ENCODE measurements at places on chromosomes 6 and 20.

DNA sequence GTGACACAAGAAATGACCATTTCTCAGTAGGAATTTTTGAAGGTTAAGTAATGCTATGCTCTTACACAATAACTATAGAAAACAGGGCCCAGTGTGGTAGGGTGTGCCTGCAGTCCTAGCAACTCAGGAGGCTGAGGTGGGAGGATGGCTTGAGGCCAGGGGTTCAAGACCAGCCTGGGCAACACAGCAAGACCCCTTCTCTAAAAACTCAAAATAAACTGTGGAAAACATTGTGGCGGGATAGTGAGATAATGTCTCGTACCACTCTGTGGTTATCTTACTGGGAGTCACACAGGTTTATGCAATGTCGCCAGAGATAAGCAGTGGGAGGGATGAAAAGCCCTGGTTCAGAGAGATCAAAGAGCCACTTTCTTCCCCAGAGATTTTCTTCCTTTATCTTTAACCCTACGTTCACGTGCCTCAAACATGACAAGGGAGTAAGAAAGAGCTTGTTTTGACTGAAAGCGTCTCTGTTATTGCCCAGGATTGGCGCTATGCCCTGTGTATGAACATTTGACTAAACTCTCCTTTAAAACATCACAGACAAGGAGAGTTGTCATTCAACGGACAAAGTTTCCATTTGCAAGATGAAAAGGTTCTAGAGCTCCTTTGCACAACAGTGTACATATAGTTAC is 13.9 kb downstream of the GCM1 start:
- DNase-seq: no peak

DNA sequence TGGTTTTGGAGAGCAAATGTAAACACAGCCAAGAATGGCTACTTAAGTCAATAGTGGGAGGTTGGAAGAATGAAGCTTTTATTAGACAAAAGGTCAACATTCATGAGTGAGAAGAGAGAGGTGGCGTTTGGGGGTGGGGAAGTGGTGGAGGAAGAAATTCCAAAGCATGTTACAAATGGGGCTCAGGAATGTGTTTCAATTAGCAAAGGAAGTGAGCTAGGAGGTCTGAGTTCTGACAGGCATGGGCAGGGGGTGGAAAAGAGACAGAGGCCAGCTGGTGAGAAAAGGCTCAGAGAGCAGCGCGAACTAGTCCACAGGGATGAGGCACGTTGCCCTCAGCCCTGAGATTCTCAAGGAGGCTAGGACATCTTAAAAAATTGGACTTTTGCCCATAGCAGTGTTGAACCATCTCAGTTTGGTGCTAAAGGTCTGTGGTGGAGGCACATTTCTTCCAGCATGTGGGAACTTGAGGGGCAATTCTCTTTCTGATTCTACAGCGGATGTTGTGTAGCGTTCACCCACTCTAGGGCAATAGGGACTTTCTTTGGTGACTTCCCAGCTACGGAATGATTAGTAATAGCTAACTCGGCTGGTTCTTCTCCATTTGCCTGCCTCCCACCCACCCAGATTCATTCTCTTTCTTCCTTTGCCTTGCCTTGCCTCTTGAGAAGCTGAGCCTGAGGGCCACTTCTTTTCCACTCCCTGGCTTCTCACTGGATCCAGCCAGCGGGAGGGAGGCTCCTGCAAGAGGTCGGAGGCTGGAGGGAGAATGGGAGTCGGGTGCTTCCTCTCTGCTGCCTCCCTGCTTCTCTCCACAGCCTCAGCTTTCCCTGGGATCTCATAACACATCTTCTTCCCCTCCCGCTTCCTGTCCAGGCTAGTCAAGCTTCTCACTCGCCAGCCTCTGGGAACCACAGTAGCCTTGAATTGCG is 45.1 kb upstream of the NEDD9 start:
- no peak for DNase-seq

DNA sequence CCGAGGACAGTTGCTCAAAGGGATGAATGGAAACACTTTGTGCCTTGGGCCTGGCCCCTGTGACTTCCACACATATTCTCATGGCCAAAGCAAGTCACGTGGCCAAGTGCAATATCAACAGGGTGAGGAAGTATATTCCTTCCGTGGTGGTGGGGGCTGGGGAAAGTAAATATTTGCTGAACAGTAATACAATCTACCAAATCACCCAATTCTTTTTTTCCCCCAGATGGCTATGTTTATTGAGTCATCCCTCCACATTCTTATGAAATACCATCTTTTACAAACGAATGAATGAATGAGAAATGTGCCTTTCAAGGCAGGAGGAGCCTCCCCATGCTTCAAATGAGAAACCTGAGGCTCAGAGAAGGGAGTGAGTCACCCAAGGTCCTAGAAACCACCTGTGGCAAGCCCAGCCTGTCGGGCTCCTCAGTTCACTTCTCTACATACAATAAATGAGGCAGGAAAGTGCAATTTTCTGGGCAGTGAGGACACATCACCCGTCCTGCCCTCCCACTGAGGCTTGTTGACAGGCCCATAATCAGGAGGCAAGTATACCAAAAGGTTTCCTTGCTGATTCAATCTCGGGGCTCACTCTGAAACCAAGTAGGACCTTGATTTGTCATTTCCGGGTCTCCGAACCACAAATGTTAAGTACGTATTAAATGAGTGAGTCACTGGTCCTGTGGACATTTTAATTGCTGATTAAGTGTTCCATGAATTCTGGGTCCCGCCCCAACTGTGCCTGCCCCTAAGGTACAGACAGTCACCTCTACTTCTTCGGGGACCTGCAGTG is 25.3 kb upstream of the TOP1 start:
- DNase-seq: peak; percentile 52

DNA sequence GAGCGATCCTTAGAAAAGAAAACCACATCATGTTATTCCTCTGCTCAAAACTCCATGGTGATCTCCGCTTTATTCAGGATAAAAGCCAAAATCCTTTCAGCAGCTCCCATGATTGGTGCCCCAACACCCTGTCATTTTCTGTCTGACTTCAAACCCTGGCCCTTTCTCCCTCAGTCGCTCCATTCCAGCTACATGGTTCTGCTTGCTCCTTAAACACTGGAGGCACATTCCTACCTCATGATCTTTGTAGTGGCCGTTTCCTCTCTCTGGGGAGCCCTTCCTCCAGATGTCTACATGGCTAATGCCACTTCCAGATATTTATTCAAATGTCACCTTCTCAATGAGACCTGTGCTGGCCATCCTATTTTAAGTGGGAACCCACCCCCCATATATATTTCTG is 100.8 kb downstream of the CAP2 start:
- no peak for DNase-seq

DNA sequence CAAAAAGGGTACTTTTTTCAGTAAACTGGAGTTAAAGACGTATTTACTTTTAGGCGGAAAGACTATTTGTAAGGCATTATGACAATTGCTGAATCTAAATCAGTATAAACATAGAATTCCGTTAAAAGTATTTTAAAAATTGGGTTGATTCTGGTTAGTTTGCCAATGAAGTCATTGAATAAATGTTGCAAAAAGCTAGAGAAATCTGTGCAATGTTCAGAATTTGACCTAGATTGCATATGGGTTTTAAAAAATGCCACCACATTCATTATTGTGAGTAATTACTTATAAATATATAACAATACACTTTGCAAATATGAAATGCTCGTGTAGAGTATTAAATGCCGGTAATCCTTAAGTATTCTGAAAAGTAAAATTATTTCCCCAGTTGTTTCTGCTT is 116.5 kb upstream of the EEF1E1 start:
- DNase-seq: no peak

- DNase-seq: no peak
Observed at GRCh38 chr6:16064671-16065072, 64.2 kb upstream of the MYLIP start.

GRCh38 chr6:90421666-90422065 is 125.0 kb upstream of the BACH2 start:
- no peak for DNase-seq

DNA sequence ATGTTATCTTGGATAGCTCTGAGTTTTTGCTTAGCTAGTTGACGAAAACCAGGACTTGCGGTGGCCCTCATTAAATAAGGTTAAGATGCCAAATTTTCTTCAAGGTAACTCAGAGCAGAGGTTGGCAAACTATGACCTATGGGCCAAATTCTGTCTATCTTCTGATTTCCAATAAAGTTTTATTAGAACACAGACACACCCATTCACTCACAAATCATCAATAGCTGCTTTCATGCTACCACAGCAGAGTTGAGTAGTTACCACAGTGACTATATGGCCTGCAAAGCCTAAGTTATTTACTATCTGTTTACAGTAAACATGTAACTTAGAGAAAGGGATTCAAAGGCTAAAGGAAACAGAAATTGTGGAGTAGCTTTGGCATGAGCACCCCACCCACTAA is 23.6 kb downstream of the DCDC2 start:
- DNase-seq: no peak

DNA sequence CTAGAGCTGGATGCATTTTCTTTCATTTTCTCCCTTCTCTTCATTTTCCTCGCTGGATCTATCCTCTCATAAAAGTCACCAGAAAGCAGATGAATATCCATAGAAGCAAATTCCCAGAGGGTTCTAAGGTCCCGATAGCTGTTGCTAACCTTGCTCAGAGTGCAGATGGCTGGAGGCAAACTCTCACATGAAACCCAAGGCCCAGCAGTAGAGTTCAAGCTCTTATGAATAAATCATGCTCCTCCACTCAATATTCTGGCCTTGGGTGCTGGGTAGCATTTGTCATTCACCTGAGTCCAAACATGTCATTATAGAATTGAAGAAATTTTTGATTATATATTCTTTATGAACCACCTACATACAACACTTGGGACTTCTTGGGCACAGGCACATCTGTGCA is 539.7 kb upstream of the MARCKS start:
- no peak for DNase-seq

DNA sequence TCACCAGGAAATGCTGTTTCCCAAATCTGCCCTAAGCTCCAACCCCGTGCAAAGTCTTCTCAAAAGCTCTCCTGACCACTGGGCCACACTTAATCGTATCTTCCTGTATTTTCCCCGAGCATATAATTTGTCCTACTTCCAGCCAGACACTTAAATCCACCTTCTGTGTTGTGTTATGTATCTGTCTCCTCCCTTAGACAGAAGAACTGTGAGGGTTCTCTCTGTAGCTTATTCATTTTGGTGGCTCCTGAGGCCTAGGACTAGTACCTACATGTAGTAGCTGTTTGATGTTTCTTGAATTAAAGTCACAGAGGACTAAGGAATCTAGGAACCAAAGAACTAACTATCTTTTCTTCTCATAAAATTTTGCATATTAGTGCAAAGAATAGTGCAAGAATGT is 292.6 kb downstream of the ALDH8A1 start:
- no peak for DNase-seq

GRCh38 chr6:113936093-113936934 is 34.6 kb downstream of the HDAC2 start:
- no peak for DNase-seq

GRCh38 chr6:9948678-9949077 is 466.2 kb downstream of the TFAP2A start:
- DNase-seq: no peak

GRCh38 chr20:45235995-45236394 is 14.8 kb downstream of the SEMG2 start:
- DNase-seq: no peak

GRCh38 chr20:4689220-4689619 is 32.5 kb upstream of the PRND start:
- no peak for DNase-seq

DNA sequence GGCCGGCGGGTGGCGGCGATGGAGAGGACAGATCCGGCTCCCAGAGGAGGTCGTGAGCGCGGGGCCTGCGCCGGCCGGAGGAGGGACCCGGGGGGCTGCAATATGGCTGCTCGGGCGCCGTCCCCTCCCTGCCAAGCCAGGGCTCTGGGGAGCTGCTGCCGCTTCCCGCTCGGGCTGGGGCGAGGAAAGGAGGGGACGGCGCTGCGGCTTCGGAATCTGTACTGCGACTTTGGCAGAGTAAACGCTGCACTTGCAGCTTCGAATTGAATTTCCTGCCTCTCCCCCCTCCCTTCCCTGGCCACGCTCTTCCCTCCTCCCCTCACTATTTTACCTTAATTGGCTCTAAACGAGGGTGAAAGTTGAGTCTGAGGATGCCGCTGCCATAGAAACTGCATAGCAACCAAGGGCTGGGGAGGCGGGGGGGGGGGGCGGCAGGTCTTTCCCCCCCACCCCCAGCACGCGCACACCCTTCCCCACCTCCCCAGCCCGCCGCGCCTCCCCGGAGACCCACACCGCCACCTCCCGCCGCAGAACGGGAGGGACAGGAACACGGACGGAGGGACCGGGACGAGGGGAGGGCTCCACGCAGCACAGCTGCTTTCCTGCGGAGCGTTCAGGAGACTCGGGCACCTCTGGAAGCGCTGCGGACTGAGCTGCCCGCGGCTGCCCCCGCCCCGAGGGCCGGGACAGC is 93.9 kb downstream of the RNASET2 start:
- DNase-seq: peak; percentile 26

- DNase-seq: no peak
Observed at GRCh38 chr6:100307561-100307960, 157.2 kb downstream of the SIM1 start.

DNA sequence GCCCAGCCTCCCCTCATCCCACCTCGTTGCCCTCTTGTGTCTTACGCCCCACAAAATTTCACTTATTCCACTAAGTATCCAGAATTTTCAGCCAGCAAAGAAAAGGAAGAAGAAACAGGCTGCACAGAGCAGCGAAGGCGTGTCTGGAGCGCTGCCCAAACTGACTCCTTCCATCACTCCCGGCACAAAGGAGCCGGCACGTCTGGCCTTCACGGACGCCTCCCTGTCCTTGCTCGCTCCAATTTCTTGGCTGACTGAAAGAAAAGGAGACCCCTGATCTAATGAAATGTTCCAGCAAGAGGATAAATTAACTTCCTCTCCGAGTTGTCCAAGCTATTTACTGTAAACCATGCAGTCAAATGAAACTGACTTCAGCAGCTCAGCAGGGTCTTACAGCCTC is 152.3 kb upstream of the CDH4 start:
- DNase-seq: no peak

DNA sequence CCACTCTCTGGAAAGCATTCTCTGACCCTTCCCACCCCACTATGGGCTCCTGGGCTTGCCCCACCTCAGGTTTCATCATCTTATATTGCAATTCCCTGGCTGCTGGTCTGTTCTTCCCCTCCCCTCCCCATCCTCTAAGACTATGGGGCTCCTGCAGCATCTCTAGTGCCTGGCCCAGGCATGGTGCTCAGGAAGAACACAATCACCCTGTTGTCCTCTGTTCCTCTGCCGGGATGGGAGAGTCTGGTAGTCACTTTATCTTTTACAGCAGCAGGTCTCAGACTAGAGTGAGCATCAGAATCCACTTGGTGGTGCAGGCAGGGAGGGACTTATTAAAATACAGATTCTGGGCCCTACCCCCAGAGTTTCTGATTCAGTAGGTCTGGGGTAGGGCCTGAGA is 5.0 kb upstream of the LPIN3 start:
- no peak for DNase-seq

DNA sequence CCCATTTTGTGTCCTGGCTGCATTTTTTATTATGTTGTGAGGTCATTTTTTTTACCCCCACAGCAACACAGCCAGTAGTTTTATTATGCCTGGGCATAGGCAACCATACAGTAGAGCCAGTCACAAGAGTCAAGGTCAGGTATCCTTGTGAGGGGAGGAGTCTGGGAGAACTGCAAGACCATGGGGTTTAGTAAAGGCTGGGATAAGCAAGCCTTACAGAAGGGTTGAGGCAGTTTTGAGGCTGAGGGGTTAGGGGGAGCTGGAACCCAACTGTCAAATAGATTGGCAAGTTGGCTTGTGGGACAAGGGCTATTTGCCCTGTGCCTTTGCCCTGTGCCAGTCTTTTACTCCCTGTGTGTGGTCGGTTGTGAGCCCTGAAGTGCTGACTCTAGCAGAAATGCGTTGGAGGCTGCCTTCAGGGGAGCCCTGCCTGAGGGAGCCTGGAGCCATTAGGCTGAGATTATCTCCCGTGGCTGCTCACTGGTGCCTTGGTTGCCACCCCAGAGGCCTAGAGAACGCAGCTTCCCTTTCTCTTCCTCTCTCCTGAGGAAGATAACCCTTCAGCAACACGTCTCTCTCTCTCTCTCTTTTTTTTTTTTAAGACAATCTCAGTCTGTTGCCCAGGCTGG is 31.1 kb downstream of the RALY start:
- DNase-seq: no peak
